Trophoblast cell (in vitro differentiated cells and primary cell): ENCODE measurements at places on chromosomes 11 and 22.

- H3K27me3 ChIP-seq: no peaks in the 10 kb centered on the region
- H3K27ac ChIP-seq: no peak overlapping the region
- H3K4me3 ChIP-seq: no peak overlapping the region
These were observed 15.5 kb downstream of the RELT start for GRCh38 chr11:73391665-73392064.

GRCh38 chr11:8586805-8587204, 7.2 kb downstream of the STK33 start:
- DNase-seq: no peak
- H3K27me3 ChIP-seq: no peaks in the 10 kb centered on the region
- no peak overlapping the region for H3K27ac ChIP-seq
- no peak overlapping the region for H3K4me3 ChIP-seq

DNA sequence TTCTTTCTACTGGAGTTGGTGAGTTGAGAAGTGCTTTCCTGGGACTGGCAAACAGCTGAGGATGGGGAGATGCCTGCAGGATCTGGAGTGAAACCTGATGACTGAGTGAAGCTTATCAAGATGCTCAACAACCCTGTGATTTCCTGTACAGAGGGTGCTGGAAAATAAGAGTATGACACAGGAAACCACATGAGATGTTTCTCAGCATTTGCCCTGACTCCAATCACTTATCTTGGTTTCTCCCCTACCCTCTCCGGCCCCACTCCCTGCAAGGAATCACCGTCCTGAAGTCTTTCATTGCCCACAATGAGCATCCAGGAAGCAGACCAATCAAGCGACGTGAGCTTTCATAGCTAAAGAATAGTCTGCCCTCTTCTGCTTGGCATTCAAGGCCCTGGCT, at the start of gene MRGPRX2:
TSS of gene MRGPRX2 (minus strand) at position 89 of the 400 bp plus-strand sequence. CDS start 4,315 bp downstream, outside the sequence.
- H3K4me3 ChIP-seq: no peak within 1 kb of the TSS
- no peak for DNase-seq
- no peaks in the 10 kb centered on the region for H3K36me3 ChIP-seq

DNA sequence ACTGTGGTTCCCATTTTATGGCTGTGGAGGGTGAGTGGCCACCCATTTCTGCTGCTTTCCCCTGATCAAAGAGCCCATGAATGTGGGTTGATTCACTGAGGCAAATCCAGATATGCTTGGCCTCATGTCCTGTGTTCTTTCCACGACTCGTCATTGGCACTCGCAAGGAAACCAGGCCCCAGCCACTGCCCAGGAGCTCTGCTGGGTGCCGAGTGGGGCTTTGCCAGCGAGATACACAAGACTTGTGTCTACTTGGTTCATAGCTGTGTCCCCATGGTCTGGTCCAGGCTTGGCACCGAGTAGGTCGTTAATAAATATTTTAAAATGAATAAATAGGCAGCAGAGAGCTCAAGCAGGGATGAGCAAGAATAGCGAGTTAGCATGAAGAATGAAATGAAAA, 1291.5 kb downstream of the TBC1D22A start:
- no peak overlapping the region for H3K27ac ChIP-seq
- H3K27me3 ChIP-seq: no peaks in the 10 kb centered on the region
- H3K4me1 ChIP-seq: no peaks in the 10 kb centered on the region
- no peaks in the 10 kb centered on the region for H3K36me3 ChIP-seq

- H3K4me3 ChIP-seq: no peak overlapping the region
- no peak overlapping the region for H3K27ac ChIP-seq
- H3K36me3 ChIP-seq: peaks cover 15% of the 10 kb centered on the region
- no peak for DNase-seq
- no peaks in the 10 kb centered on the region for H3K27me3 ChIP-seq
These were observed 14.9 kb downstream of the SERPIND1 start for GRCh38 chr22:20788627-20789344.

GRCh38 chr11:36818410-36818809, 220.4 kb upstream of the RAG2 start:
- DNase-seq: no peak
- H3K36me3 ChIP-seq: no peaks in the 10 kb centered on the region
- no peak overlapping the region for H3K4me3 ChIP-seq
- H3K4me1 ChIP-seq: no peaks in the 10 kb centered on the region
- H3K27me3 ChIP-seq: no peaks in the 10 kb centered on the region

GRCh38 chr11:8352876-8353505, 89.3 kb upstream of the LMO1 start:
- no peak overlapping the region for H3K4me3 ChIP-seq
- H3K36me3 ChIP-seq: no peaks in the 10 kb centered on the region
- no peaks in the 10 kb centered on the region for H3K27me3 ChIP-seq
- H3K27ac ChIP-seq: no peak overlapping the region

DNA sequence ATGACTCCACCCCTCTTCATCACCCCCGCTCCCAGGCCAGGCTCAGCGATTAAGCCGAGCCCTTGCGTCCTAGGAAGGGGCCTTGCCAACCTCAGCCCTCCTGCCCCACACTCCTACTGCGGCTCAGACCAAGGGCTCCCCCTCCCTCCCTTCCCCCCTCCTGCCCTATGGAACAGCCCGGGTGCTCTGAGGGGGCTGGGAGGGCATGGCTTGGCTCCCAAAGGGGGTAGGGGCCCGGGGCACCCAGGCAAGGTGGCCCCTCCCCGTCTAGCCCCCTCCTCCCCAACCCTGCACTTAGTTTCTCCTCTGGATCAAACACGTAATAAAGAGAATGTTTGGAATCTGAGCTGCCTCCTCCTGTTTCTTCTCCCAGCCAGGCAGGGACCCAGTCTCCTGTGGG, 6.3 kb downstream of the RCOR2 start:
- H3K36me3 ChIP-seq: peaks cover 63% of the 10 kb centered on the region
- DNase-seq: no peak
- H3K27me3 ChIP-seq: no peaks in the 10 kb centered on the region
- peak overlapping the region; percentile 28 for H3K27ac ChIP-seq

- DNase-seq: no peak
- no peak overlapping the region for H3K27ac ChIP-seq
- no peak overlapping the region for H3K4me3 ChIP-seq
- H3K36me3 ChIP-seq: no peaks in the 10 kb centered on the region
- no peaks in the 10 kb centered on the region for H3K4me1 ChIP-seq
These were observed 263.3 kb upstream of the SORL1-AS1 start for GRCh38 chr11:121716060-121716459.

- H3K27me3 ChIP-seq: no peaks in the 10 kb centered on the region
- H3K4me1 ChIP-seq: no peaks in the 10 kb centered on the region
- no peaks in the 10 kb centered on the region for H3K36me3 ChIP-seq
- DNase-seq: no peak
These were observed 1.2 kb downstream of the HIKESHI start for GRCh38 chr11:86303257-86303656.

DNA sequence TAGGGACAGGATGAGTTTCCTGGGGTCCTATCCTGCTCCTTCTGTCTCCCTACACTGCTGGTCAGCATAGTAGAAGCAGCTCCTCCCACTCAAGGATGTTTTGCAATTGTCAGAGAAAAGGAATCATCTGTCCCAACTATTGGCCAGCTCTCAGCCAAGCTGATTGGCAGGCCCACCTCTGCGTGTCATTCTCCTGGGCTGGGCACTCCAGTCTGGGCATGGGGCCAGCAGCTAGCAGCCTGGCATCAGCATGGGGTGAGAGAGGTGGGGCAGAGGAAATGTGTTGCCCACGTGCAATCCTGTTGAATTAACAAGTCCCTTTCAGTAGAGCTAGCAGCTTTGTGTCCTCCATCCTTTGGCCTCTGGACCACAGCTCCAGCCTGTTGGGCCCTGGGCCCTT, 14.1 kb downstream of the ANKK1 start:
- DNase-seq: no peak
- H3K27ac ChIP-seq: no peak overlapping the region
- no peaks in the 10 kb centered on the region for H3K27me3 ChIP-seq
- no peaks in the 10 kb centered on the region for H3K4me1 ChIP-seq
- H3K36me3 ChIP-seq: no peaks in the 10 kb centered on the region

DNA sequence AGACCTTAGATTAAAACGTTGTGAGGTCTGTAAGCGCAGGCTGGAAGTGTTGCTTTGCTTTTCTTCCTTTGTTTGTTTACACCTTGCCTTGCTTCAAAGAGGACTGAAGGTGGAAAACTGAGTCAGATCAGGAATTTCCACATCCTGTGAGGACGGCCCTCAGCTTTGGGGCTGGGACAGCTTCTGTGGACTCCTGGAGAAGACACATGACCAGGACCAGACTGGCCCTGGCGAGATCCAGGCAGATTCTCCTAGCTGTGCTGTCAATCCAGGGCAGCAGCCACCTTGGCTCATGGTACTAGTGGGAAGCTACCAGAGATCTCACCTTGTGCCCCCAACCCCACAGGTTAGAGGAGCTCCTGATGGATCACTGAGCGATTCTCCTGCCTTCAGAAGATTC, 1461.9 kb downstream of the TBC1D22A start:
- H3K4me3 ChIP-seq: no peak overlapping the region
- H3K27me3 ChIP-seq: no peaks in the 10 kb centered on the region
- H3K36me3 ChIP-seq: no peaks in the 10 kb centered on the region
- no peaks in the 10 kb centered on the region for H3K4me1 ChIP-seq

DNA sequence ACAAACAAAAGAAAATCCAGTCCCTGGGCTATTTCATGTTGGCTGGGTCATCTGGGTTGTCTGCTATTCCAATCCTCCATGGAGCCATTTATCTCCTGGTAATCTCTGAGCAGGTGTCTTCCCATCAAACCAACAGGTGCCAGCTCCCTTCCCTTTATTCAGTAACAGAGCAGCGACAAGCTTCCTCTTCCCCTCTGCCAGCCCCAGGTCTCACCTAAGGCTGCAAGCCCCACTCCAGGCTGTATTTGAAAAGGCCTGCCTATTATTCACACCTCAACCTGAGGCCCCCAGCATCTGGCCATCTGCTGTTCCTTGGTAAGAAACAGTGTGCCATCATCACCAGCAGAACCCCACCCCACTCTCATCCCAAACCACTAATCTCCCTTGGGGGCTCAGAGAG, 436.2 kb downstream of the BUD13 start:
- H3K4me3 ChIP-seq: no peak overlapping the region
- H3K27me3 ChIP-seq: no peaks in the 10 kb centered on the region
- DNase-seq: no peak
- no peaks in the 10 kb centered on the region for H3K36me3 ChIP-seq
- H3K4me1 ChIP-seq: no peaks in the 10 kb centered on the region
- no peak overlapping the region for H3K27ac ChIP-seq

- H3K27me3 ChIP-seq: no peaks in the 10 kb centered on the region
- no peak for DNase-seq
- no peak overlapping the region for H3K4me3 ChIP-seq
- H3K4me1 ChIP-seq: no peaks in the 10 kb centered on the region
- H3K27ac ChIP-seq: no peak overlapping the region
- H3K36me3 ChIP-seq: no peaks in the 10 kb centered on the region
These were observed 2.0 kb downstream of the SBF2 start for GRCh38 chr11:10291801-10292638.

DNA sequence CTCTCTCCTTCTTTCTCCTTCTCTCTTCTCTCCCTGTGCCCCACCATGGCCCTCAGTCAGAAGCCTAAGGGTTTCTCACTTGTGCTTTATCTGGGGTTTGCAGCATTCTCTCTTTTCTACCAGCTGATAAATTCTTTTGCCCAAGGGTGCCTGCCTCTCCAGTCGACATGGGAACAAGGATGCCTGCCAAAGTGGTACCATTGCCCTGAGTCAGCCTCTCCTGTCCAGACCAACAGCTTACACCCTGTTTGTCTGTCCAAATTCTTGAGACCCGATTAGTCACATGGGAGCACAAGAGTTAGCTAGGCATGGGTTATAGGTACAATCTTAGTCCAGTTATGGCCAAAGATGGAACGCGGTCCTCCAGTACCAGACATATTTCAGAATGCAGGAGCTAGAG, 242.7 kb downstream of the LARGE1 start:
- no peak for DNase-seq
- H3K27me3 ChIP-seq: no peaks in the 10 kb centered on the region
- no peaks in the 10 kb centered on the region for H3K36me3 ChIP-seq
- no peak overlapping the region for H3K4me3 ChIP-seq

- H3K27ac ChIP-seq: no peak overlapping the region
- no peaks in the 10 kb centered on the region for H3K4me1 ChIP-seq
- H3K27me3 ChIP-seq: no peaks in the 10 kb centered on the region
- no peak for DNase-seq
- no peak overlapping the region for H3K4me3 ChIP-seq
These were observed 113.0 kb downstream of the CTTN start for GRCh38 chr11:70511345-70511744.

DNA sequence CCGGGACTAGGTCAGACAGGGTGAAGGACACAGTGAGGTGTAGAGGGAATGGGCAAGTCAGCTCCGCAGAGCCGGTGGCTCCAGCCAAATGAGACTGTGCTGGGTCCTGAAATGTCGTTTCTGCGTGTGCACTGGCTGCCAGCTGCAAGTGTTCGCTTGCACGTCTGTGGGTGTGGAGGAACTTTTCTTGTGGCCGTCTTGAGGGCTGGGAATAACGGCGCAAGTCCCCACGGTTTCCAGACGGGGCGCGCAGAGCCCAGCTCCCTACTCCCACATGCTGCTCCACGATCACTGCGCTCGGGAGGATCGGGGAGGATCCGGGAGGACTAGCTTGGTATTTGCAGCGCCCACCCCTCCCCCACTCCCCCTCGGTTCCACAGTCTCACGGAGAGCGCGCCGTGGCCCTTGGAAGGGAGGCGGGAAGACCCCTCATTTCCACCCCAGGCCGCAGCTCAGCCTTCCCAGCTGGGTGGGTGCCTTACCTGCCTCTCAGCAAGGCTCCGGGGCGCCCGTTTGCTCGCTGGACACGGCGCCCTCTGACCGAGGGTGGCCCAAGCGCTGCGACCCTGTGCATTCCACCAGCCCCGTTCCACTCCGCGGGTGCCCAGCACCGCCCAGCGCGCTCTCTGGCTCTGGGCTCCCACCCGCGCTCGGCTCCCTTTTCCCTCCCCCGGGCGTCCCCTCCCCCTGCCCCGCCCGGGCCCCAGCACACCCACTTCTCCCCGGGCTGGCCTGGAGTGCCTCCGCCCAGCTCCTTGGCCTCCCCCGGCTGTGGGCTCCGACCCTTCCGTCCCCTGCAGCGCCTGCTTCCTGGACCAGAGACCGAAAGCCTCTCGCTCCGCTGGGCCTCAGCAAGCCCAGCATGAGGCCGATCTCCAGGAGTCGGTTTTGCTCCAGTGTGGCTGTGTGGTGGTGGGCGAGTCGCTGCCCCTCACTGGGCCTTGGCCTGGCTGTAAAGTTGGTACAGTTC, at the start of gene KCNE3:
TSS of gene KCNE3 (minus strand) at position 634 of the 970 bp plus-strand sequence. CDS start 9,986 bp downstream, outside the sequence.
- peak within 1 kb of the TSS; percentile 67 for H3K4me3 ChIP-seq
- no peaks in the 10 kb centered on the region for H3K36me3 ChIP-seq
- H3K4me1 ChIP-seq: peaks cover 12% of the 10 kb centered on the region
- no peak for DNase-seq

GRCh38 chr11:71186806-71187205, 65.6 kb downstream of the SHANK2 start:
- DNase-seq: no peak
- H3K36me3 ChIP-seq: peaks cover 9% of the 10 kb centered on the region
- H3K4me3 ChIP-seq: no peak overlapping the region
- no peak overlapping the region for H3K27ac ChIP-seq
